IMR-90 (cell line): ENCODE measurements at places on chromosomes 3 and 15. TPM values are rescaled to one million over a fixed set of nuclear protein-coding genes. Genes with fewer than 3 reads are reported as not detected.

- no peaks in the 10 kb centered on the region for H3K4me1 ChIP-seq
- no peak for DNase-seq
- H3K27me3 ChIP-seq: no peaks in the 10 kb centered on the region
- no peak overlapping the region for H3K4me3 ChIP-seq
These were observed 338.4 kb downstream of the FHIT start for GRCh38 chr3:60912876-60913275.

DNA sequence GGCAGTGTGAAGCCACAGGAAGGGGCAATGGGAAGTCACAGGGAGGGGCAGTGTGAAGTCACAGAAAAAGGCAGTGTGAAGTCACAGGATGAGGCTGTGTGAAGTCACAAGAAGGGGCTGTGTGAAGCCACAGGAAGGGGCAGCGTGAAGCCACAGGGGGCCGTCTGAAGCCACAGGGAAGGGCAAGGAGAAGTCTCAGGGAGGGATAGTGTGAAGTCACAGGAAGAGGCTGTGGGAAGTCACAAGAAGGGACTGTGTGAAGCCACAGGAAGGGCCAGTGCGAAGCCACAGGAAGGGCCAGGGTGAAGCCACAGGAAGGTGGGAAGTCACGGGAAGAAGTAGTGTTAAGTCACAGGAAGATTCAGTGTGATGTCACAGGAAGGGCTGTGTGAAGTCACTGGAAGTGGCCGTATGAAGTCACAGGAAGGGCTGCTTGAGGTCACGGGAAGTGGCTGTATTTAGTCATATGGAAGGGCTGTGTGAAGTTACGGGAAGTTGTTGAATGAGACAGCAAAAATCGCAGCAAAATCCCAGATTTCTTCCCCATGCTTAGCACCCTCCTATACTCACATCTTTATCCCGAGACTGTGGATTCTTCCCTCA lies 38.6 kb downstream of the GASK1A start:
- DNase-seq: no peak
- no peak overlapping the region for H3K27ac ChIP-seq
- no peak overlapping the region for H3K4me3 ChIP-seq

DNA sequence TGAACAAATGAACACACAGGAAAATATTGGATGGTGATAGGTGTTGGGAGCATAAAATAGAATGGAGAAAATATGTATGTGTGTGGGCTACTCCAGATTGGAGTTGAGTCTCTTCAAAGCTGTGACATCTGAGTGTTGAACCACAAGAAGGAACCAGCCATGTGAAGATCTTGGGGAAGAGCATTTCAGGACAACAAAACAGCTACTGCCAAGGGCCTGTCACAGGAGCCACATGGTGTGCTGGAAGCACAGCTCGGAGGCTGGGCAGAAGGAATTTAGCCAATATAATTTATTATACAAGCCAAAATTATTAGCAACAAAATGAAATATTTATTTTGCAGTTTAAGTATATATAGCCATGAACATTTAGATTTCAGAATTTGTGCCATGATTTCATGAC lies 108.3 kb upstream of the FGF7 start:
- H3K4me3 ChIP-seq: no peak overlapping the region
- peaks cover 6% of the 10 kb centered on the region for H3K36me3 ChIP-seq
- H3K27me3 ChIP-seq: no peaks in the 10 kb centered on the region
- no peak overlapping the region for H3K27ac ChIP-seq
- DNase-seq: no peak

DNA sequence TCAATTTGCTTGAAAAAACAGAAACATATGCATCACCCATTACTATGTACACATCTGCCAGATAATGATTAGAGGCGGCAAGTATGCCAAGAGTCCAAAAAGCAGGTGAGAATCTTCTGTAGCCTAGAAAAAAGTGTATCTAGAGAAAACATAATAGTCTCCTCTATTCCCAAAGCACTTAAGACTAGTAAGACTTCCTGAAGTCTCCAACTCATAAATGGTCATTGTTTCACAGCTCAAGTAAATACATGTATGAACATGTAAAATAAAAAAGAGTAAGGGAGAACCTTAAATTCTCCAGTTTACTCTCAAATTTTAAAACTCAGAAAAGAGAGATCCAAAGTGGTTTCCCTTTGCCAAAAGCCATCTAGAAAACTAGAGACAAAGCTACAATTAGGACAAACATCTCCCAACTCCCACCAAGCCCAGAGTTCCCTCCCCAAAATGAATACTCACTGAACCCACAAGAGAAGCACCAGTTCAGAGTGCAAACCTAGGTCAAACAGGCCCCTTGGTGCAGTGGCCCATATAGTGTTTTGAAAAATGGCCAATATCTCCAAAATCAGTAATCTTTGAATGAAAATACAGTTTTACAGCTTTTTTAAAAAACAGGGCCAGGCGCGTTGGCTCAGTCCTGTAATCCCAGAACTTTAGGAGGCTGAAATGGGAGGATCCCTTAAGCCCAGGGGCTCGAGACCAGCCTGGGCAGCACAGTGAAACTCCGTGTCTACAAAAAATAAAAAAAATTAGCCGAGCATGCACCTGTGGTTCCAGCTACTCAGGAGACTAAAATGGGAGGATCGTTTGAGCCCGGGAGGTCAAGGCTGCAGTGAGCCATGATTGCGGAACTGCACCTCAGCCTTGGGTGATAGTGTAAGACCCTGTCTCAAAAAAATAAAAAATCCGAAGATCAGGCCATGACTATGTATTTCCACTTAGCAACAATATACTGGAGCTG lies 11.0 kb upstream of the MAP4 start:
- no peak for DNase-seq
- H3K27me3 ChIP-seq: no peaks in the 10 kb centered on the region
- no peaks in the 10 kb centered on the region for H3K36me3 ChIP-seq
- peaks cover 16% of the 10 kb centered on the region for H3K4me1 ChIP-seq

DNA sequence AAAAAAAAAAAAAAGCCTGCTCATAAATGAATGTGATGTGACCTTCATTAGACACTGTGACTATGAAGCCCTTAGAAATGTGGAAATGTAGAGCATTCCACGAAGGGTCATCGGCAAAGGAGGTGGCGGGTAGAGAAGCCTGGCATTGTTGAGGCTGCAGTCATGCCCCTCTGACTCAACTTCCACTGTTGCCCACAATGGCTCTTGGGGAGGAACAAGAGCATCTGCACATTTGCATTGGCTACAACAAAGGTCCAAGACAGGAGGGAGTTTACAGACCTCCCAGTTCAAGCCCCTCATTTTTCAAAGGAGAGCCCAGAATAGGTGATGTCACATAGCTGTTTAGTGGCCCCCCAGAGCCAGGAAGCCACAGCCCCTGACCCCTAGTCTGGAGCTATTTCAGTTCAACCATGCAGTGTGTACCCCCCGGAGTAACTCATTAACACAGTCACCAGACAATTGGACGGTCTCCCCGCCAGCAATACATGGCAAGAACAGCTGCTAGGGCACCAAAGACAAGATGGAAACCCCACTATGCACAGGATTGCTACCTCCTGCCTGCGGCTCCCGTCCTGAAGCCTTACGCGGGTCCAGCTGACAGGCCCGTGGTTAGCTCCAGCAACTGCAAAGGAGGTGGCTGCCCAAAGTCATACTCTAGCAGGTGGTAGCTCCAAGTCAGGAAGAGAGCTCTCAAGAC lies 56.2 kb downstream of the SH3BP5 start:
- H3K4me3 ChIP-seq: no peak overlapping the region
- no peaks in the 10 kb centered on the region for H3K4me1 ChIP-seq
- H3K27ac ChIP-seq: no peak overlapping the region
- H3K27me3 ChIP-seq: no peaks in the 10 kb centered on the region
- no peak for DNase-seq

DNA sequence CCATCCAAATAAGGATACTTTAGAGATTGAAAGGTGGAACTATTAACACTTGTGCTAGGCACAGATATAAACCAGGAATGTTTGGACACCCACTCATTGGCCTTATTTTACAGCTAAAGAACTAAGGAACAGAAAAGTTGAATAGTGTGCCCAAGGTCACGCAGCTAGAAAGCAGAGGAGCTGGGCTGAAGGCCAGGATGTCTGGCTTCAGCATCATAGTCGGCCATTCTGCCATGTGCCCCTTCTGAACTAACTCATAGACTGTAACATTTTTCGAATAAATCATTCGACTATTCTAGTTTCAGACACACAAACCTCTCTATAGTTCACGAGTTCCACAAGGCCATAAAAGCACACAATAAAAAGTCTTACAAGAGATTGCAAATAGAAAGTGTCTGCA lies 71.1 kb downstream of the SUMF1 start:
- H3K4me3 ChIP-seq: no peak overlapping the region
- no peak for DNase-seq
- peaks cover 3% of the 10 kb centered on the region; the same call in 1 of the 2 replicates for H3K4me1 ChIP-seq
- no peaks in the 10 kb centered on the region for H3K27me3 ChIP-seq
- no peaks in the 10 kb centered on the region for H3K36me3 ChIP-seq

DNA sequence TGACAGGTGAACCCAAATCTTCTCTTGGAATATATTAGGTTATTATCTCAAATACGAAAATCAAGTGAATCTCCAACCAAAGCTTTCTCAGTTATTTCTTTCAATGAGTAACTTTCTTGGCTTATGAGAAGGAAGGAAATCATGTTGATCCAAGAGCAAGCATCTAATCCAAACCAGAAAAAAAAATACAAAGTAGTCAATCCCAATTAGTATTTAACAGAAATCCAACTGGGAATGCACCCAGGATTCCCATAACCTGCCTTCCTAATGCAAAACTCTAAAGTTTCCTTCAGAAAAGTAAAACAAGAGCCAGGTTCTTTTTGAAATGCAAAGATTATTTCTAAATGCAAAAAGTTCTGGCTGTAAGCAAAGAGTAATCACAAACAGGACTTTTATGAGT lies 289.3 kb downstream of the SHOX2 start:
- no peaks in the 10 kb centered on the region for H3K4me1 ChIP-seq
- H3K27ac ChIP-seq: no peak overlapping the region
- H3K36me3 ChIP-seq: no peaks in the 10 kb centered on the region
- no peak for DNase-seq

DNA sequence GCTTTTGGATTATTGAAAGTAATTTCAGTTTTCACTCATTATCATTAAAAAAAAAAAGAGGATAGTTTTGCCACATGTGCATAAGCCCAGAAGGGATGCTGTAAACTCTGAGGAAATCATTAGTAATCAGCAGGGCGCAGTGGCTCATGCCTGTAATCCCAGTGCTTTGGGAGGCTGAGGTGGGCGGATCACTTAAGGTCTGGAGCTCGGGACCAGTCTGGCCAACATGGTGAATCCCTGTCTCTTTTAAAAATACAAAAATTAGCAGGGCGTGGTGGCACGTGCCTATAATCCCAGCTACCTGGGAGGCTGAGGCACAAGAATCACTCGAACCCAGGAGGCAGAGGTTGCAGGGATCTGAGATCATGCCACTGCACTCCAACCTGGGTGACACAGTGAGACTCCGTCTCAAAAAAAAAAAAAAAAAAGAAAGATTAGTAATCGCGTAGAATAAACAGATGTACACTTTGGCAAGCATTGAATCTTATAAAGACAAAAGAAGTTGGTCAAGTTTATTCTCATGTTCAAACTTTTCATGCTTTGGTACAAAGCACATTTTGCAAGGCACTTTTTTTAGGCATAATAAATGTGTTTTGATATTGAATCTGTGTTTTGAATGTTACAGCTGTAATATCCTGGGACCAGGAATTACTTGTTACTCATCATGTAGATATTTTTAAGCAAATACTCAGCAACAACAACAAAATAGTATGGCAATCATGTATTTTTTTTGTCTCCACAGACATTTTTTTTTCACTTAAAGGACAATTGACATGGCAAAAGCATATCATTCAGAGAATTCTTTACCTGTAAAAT lies 93.2 kb upstream of the AGTR1 start:
- no peak overlapping the region for H3K4me3 ChIP-seq
- DNase-seq: peak; percentile 28
- H3K36me3 ChIP-seq: no peaks in the 10 kb centered on the region
- H3K4me1 ChIP-seq: 0 out of 2 replicates have a peak, but pooled peaks cover 2% of the 10 kb centered on the region
- no peaks in the 10 kb centered on the region; the same call in 1 of the 2 replicates for H3K27me3 ChIP-seq
- no peak overlapping the region for H3K27ac ChIP-seq

- H3K4me3 ChIP-seq: peak overlapping the region; percentile 76
- peak; percentile 74 for DNase-seq
- no peaks in the 10 kb centered on the region for H3K27me3 ChIP-seq
- no peaks in the 10 kb centered on the region for H3K4me1 ChIP-seq
- peak overlapping the region; percentile 85 for H3K27ac ChIP-seq
- H3K36me3 ChIP-seq: peaks cover 6% of the 10 kb centered on the region
These were observed 284 bp upstream of the TSC22D2 start for GRCh38 chr3:150407808-150408220.

DNA sequence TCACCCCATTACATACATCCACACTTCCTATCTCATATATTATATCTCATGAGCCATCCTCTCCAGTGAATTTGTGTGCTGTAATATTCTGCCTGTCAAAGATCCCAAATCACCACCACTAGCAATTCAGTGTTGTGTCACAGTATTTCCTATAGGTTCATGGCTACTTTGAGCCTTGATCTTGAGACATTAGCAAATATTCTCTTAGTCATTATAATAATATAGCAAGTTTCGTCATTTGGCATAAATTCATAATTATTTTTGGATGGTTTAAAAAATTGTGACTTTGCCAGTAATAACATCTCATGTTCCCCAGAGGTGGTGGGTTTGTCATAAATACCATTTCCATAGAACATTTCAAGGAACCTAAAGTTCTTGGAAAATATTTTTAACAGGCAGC lies 47.7 kb downstream of the CMSS1 start:
- peak; percentile 61 for DNase-seq
- H3K36me3 ChIP-seq: peaks cover 30% of the 10 kb centered on the region
- no peaks in the 10 kb centered on the region for H3K27me3 ChIP-seq

- peaks cover 7% of the 10 kb centered on the region for H3K4me1 ChIP-seq
- peak; percentile 89 for DNase-seq
- no peaks in the 10 kb centered on the region for H3K36me3 ChIP-seq
- no peaks in the 10 kb centered on the region for H3K27me3 ChIP-seq
These were observed 449.1 kb downstream of the IL5RA start for GRCh38 chr3:2661078-2661477.

MOBP gene
- not detected in 2 replicates for total RNA-seq

CDHR4 gene
- not detected in 2 replicates for total RNA-seq

DYNLT2B gene
- 2.2 and 4.2 TPM in 2 replicates for total RNA-seq

CMTM8 gene
- total RNA-seq: not detected in 2 replicates

PEX11A gene
- total RNA-seq: 7.8 and 10.2 TPM in 2 replicates

SAMMSON gene
- total RNA-seq: not detected in 2 replicates

TMEM40 gene
- not detected in 2 replicates for total RNA-seq

CCDC54 gene
- not detected in 2 replicates for total RNA-seq

UPK1B gene
- total RNA-seq: 0.28 and 0.36 TPM in 2 replicates
